ENCODE measurements at places on chromosomes 3 and 15.

DNA sequence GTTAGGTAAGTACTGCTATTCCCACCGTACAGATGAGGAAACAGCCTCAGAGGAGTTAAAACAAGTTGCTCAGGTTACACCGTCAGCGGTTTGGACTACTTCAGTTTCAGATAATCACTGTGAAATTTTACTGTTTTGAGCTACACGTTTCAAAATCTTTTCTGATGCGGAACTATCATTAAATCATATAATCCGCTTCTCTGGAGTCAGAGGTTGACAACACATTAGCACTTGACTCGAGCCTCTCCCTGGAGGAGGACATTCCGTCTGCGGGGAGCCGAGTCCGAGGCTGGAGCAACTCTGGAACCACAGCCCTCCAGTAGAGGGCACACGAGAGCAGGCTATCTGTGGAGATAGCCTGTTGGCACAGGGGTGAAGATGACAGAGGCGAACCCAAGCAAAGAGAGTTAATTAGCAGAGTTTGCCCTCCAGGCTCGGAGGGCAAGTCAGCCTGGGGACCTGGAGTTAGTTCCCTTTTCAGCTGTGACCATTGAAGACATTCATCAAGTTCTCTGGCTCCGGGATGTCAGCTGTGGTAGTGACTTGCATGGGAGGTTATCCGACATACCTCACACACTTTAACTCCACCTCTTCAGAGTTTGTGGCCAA is 131.2 kb downstream of the IGF1R start:
- peak; percentile 76 for DNase-seq

GRCh38 chr3:156586905-156587759 is 32.2 kb upstream of the SSR3 start:
- no peak for DNase-seq

DNA sequence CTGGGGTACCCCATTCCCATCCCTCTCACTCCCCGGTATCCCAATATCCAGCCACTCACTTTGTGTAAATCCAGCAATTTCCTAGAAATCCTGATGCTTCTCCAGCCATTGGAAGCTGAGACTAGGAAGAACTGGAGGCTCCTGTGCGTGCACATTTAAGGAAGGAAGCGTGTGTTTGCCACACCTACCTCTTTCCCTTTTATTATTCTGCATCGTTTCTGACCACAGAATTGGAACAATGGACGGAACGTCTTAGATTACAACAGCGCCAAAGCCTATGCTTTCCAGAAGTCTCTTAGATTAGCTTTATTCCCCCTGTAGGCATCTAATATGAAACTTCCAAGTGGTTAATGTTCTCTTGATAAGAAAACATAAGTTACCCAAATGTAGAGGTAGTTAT is 234.8 kb upstream of the TRIM42 start:
- DNase-seq, result no peak

- no peak for DNase-seq
Observed at GRCh38 chr3:190863119-190863465, 598 bp upstream of the GMNC start.

DNA sequence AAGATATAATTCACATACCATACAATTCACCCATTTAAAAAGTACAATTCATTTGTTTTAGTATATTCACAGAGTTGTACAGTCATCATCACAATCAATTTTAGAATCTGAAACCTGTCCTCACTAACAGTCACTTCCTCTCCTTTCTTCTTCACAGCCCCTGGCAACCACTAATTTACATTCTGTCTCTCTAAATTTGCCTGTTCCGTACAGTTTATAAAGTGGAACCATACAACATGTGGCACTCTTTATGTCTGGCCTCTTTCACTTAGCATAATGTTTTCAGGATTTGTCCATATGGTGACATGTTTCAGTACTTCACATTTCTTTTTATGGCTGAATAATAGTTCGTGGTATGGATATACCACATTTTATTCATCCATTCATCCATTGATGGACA is 22.7 kb downstream of the ERICH6 start:
- DNase-seq, result no peak

- no peak for DNase-seq
Observed at GRCh38 chr15:78540871-78541743, 863 bp downstream of the PSMA4 start.
